ENCODE measurements at places on chromosomes 12 and 14. TPM values are rescaled to one million over a fixed set of nuclear protein-coding genes. Genes with fewer than 3 reads are reported as not detected.

GRCh38 chr14:22388669-22389595 lies 200.1 kb downstream of the DAD1 start:
- H3K27me3 ChIP-seq, result no peaks in the 10 kb centered on the region
- DNase-seq, result no peak
- no peaks in the 10 kb centered on the region for H3K4me1 ChIP-seq
- H3K4me3 ChIP-seq, result no peak overlapping the region
- no peak overlapping the region for H3K27ac ChIP-seq

GRCh38 chr14:104805326-104805678 lies 4.4 kb downstream of the ZBTB42 start:
- no peaks in the 10 kb centered on the region for H3K36me3 ChIP-seq
- no peak overlapping the region for H3K4me3 ChIP-seq
- peaks cover 14% of the 10 kb centered on the region for H3K27me3 ChIP-seq
- no peak for DNase-seq
- no peak overlapping the region for H3K27ac ChIP-seq
- H3K4me1 ChIP-seq, result peaks cover 2% of the 10 kb centered on the region

DNA sequence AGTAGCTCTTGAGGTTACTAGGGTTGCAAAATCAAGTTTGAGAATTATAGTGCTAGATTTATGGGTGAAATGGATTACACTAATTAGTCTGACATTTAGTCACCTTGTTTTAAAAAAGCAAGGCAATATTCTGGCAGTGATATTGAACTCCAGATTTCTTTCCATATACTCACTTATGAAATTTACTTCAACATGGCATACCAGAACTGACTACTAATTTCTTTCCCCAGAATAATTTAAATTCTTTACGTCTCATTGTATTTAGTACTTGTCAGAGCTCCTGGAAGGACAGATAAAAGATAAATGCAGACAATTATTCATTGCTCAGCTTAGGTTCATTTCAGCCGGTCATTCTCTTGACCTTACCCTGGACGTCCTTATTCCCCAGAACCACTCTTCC lies 24.3 kb downstream of the EMP1 start:
- no peak overlapping the region for H3K27ac ChIP-seq
- no peaks in the 10 kb centered on the region for H3K36me3 ChIP-seq
- no peak overlapping the region for H3K4me3 ChIP-seq
- H3K27me3 ChIP-seq, result no peaks in the 10 kb centered on the region
- no peak for DNase-seq
- no peaks in the 10 kb centered on the region for H3K4me1 ChIP-seq

DNA sequence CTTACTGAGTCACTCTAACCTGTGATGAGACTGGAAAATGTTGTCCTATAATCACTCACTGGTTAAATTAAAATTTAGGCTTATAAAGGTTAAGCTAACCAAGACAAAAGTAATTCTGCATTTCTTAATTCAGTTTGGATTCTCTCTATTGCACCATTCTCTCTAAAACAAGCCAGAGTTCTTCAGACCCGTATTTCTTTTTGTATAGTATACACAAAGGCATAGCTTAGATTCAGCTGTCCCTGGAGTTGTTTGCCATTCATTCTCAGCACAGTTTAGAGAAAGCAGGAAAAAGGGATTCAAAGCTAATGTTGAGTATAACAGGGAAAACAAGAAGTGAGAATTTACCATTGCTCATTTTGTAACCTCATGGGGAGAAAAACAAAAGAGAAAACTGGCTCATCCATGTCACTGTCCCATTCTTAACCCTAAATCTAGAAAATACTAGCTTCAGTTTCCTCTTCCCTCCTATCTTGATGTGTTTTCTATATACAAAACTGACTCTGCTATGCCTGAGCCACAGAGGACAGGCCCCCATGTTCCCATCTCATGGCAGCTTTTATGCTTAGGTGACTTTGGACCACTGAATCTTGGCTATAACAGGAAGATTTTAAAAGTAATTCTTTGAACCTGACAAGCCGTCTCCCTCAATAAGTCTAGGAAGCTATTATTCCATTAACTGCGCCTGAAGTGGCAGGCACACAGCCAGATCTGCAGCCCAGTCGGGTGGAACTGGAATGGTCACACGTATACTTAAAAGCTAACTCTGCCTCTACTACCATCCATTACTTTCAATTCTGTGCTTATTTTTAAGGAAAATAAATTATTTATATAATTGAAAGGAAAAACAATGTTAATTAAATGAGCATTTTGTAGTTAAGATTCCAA lies 7.0 kb downstream of the AREL1 start:
- no peak overlapping the region for H3K4me3 ChIP-seq
- no peak for DNase-seq
- no peak overlapping the region for H3K27ac ChIP-seq
- no peaks in the 10 kb centered on the region for H3K4me1 ChIP-seq

- H3K4me1 ChIP-seq, result no peaks in the 10 kb centered on the region
- no peak overlapping the region for H3K4me3 ChIP-seq
- no peaks in the 10 kb centered on the region for H3K27me3 ChIP-seq
- H3K36me3 ChIP-seq, result no peaks in the 10 kb centered on the region
Measured at GRCh38 chr12:119036878-119037825, 55.8 kb downstream of the SRRM4 start.

GRCh38 chr12:27652174-27652763 lies 44.0 kb upstream of the REP15 start:
- H3K27me3 ChIP-seq, result no peaks in the 10 kb centered on the region
- DNase-seq, result no peak
- no peak overlapping the region for H3K4me3 ChIP-seq
- H3K4me1 ChIP-seq, result no peaks in the 10 kb centered on the region

- no peak for DNase-seq
- H3K36me3 ChIP-seq, result no peaks in the 10 kb centered on the region
- H3K27me3 ChIP-seq, result no peaks in the 10 kb centered on the region
- H3K4me3 ChIP-seq, result no peak overlapping the region
- no peak overlapping the region for H3K27ac ChIP-seq
Measured at GRCh38 chr12:109423392-109423791, 53.7 kb downstream of the KCTD10 start.

DNA sequence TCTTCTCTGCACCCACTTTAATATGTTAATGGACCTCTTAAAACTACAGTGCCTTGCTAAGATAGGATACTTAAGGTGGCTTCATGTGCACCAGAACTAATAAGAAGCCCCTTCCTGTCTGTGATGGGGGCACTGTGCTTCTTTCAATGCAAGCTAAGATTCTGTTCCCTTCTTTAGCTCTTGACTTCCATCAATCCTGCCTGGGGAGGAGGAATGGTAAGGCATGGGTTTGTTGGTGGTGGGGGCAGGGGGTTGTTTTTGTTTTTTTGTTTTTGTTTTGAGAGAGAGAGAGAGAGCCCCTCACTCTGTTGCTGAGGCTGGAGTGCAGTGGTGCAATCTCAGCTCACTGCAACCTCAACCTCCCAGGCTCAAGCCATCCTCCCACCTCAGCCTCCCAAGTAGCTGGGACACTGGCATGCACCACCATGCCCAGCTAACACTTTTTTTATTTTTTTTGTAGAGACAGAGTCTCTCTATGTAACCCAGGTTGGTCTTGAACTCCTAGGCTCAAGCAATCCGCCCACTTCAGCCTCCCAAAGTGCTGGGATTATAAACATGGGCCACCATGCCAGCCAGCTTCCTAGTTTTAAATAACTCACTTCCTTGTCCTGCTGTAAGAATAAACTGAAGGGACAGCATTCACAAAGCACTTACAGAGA lies 4.5 kb upstream of the KRT3 start:
- no peak for DNase-seq
- H3K27ac ChIP-seq, result no peak overlapping the region
- no peaks in the 10 kb centered on the region for H3K36me3 ChIP-seq
- no peaks in the 10 kb centered on the region for H3K27me3 ChIP-seq
- peaks cover 3% of the 10 kb centered on the region for H3K4me1 ChIP-seq
- no peak overlapping the region for H3K4me3 ChIP-seq

DNA sequence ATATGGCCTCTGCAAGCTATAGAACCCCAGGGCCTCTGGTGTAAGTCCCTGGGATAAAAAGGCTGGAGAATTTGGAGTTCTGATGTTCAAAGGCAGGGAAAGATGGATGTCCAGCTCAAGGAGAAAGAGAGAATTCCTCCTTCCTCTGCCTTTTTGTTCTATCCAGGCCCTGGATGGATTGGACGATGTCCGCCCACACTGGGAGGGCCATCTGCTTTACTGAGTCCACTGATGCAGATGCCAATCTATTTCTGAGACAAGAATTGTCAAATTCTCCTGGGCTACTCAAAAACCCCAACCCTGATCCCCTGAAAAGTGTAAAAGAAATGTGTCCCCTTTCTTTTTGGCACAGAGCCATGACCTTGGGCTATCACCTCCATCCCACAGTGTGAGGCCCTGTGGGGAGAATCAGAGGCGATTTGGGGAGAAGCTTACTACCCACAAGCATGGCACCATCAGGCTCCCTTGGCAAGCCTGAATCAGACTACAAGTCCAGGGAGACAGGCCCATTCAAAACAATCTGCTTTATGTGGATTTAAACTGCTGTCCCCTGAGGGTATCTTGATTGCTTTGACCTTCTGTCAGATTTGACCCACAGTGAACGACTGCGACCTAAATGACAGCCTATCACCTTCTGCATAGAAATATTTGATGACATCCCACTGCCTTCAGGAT lies 334.0 kb downstream of the NUAK1 start:
- no peaks in the 10 kb centered on the region for H3K27me3 ChIP-seq
- no peak overlapping the region for H3K4me3 ChIP-seq
- DNase-seq, result no peak
- H3K27ac ChIP-seq, result no peak overlapping the region
- H3K36me3 ChIP-seq, result no peaks in the 10 kb centered on the region
- no peaks in the 10 kb centered on the region for H3K4me1 ChIP-seq

- H3K27me3 ChIP-seq, result no peaks in the 10 kb centered on the region
- no peak for DNase-seq
- no peaks in the 10 kb centered on the region for H3K36me3 ChIP-seq
- no peaks in the 10 kb centered on the region for H3K4me1 ChIP-seq
Measured at GRCh38 chr14:55419663-55420062, 8.0 kb upstream of the ATG14 start.

DNA sequence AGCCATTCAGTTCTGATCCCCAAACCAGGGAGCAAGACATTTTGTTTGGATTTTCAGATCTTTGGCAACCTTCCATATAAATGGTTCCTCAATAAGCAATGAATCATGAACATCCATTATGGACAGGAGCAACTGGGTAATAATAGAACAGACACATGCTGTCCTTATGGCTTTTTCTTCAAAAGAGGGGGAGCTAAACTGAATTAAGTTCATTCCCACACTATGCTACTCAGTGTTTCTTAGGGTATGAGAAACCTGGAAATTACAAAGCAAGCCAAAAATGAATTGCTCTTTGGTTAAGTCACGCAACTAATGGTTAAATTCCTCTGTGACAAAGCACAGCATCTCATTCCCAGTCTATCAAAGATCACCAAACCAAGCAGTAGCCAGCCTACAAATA lies 51.0 kb downstream of the PTGER2 start:
- H3K27ac ChIP-seq, result no peak overlapping the region
- H3K36me3 ChIP-seq, result no peaks in the 10 kb centered on the region
- no peaks in the 10 kb centered on the region for H3K27me3 ChIP-seq
- H3K4me1 ChIP-seq, result no peaks in the 10 kb centered on the region
- no peak for DNase-seq

- no peaks in the 10 kb centered on the region for H3K36me3 ChIP-seq
- no peaks in the 10 kb centered on the region for H3K4me1 ChIP-seq
- DNase-seq, result no peak
- H3K27me3 ChIP-seq, result no peaks in the 10 kb centered on the region
- H3K4me3 ChIP-seq, result no peak overlapping the region
Measured at GRCh38 chr12:104910196-104910840, 47.8 kb downstream of the SLC41A2 start.

GRCh38 chr12:94099632-94100031 lies 48.7 kb upstream of the PLXNC1 start:
- no peak overlapping the region for H3K27ac ChIP-seq
- H3K4me1 ChIP-seq, result peaks cover 3% of the 10 kb centered on the region
- H3K27me3 ChIP-seq, result peaks cover 12% of the 10 kb centered on the region
- no peaks in the 10 kb centered on the region for H3K36me3 ChIP-seq
- no peak overlapping the region for H3K4me3 ChIP-seq
- no peak for DNase-seq

DNA sequence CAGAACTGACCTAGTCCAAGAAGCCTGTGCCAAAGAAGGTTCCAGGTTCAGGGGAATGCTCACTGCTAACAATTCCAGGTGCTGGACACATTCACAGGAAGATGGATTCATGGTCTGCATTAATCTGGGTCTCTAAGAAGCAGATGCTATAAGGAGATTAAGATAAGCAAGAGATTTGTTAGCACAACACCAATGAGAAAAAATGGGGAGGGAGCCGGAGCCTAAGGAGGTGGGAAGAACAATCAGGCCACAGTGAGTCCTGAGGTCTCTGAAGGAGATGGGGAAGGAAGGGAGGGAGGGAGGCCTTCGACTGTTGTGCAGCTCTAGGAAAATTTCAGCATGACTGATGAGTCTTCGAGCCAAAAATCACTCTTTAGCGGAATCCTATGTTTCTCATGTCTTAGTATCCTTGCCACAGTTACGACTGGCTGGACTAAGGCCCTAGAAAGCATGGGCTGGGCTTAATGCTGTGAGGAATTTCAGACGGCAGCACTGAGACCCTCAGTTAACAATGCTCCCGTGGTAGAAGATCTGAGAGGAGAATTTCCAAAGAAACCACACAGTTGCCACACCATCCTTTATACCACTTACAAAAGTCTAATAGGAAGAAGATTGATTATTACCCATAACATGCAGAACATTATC lies 31.5 kb upstream of the PTGDR start:
- H3K27ac ChIP-seq, result no peak overlapping the region
- no peaks in the 10 kb centered on the region for H3K27me3 ChIP-seq
- H3K36me3 ChIP-seq, result no peaks in the 10 kb centered on the region
- DNase-seq, result no peak

DNA sequence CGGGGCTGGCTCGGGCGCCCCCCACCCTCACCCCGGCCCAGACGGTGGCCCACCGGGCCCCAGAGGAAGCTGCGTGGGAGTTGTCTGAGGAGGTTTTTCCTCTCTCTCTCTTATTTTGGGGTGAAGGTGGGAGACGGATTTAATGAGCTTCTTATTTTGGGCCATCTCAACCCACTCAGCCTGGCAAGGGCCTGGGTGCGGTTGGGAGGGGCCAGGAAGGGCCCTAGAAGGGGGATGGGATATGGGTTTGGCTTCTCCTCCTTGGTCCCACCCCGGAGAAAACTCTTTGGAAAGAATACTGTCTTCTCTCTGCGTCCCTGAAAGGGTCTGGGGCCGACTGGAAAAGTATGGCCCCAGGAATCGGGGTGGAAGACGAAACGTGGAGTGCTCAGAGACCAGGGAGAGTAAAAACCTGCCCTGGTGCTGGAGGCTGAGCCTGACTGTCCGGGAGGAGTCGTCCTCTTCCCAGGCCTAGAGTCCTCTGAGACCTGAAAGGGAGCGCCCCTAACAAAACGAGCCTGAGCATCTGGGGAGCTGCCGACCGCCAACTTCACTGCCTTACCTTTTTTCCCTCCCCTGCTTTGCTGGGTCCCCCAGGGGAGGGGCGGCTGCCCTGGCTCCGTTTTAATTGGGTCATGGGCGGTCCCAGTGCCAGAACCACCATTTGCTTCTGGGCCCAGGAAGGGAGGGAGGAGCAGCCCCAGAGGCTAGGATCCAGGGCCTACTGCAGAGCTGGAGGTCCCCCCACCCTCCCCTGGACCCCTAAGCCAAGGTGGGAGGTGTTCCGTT lies 1.6 kb downstream of the MMP14 start:
- no peak overlapping the region for H3K27ac ChIP-seq
- peaks cover 32% of the 10 kb centered on the region for H3K36me3 ChIP-seq
- H3K4me3 ChIP-seq, result peak overlapping the region; percentile 94
- H3K4me1 ChIP-seq, result peaks cover 13% of the 10 kb centered on the region
- no peaks in the 10 kb centered on the region for H3K27me3 ChIP-seq

Gene SLC5A8
- 0.11 TPM for total RNA-seq

Gene OR6C76
- not detected for total RNA-seq

Gene ITGA5
- 19.4 TPM for total RNA-seq

Gene RNASE12
- not detected for total RNA-seq

Gene RALGAPA1
- total RNA-seq, result 26.7 TPM

Gene SYNE2
- 43.6 TPM for total RNA-seq

Gene INHBE
- 7.0 TPM for total RNA-seq

Gene MGAT2
- 23.7 TPM for total RNA-seq

Gene SLC24A4
- total RNA-seq, result 0.44 TPM

Gene SIRT4
- 4.1 TPM for total RNA-seq

Gene LIN7A
- 17.8 TPM for total RNA-seq

Gene KRT84
- not detected for total RNA-seq

Measured in H1 (cell line).